ENCODE measurements at places on chromosomes 7 and 10.
A peak's percentile ranks its signal among the peaks of the same experiment; 100 is the strongest.

GRCh38 chr7:16189026-16189715 lies 232.2 kb downstream of the CRPPA start:
- no peak for DNase-seq

DNA sequence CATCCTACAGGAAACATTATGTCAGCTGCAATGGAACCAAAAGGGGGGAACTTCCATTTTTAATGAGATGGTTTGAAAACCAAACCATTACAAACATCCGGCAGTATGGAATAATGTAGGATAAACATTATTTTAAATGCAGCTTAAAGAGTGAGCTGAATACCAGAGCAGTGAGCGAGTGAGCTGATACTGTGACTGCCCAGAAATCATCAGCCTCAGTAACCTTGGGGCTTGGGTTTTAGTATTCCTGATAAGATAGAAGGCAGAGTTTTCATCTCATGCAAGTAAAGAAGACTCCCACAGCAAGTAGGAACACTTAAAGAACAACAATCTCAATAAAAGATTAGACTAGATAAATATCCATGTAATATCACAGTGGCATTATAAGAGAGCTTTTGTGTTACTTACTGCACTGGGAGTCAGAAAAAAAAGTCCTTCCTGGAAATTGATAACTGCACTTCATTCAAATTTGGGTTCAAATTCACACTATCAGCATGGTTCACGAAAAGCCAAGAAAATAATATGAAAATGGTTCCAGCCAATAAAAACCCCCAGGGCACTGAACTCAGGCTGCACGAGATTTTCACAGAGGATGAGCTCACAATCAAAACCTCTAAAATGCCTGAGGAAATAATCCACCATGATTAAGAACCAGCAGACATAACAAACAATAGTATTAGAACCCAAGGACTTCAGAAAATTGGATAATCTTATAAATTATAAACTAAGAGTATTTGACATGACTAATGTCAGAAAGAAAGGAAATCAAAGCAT lies 115.7 kb downstream of the MTPAP start:
- DNase-seq = no peak

DNA sequence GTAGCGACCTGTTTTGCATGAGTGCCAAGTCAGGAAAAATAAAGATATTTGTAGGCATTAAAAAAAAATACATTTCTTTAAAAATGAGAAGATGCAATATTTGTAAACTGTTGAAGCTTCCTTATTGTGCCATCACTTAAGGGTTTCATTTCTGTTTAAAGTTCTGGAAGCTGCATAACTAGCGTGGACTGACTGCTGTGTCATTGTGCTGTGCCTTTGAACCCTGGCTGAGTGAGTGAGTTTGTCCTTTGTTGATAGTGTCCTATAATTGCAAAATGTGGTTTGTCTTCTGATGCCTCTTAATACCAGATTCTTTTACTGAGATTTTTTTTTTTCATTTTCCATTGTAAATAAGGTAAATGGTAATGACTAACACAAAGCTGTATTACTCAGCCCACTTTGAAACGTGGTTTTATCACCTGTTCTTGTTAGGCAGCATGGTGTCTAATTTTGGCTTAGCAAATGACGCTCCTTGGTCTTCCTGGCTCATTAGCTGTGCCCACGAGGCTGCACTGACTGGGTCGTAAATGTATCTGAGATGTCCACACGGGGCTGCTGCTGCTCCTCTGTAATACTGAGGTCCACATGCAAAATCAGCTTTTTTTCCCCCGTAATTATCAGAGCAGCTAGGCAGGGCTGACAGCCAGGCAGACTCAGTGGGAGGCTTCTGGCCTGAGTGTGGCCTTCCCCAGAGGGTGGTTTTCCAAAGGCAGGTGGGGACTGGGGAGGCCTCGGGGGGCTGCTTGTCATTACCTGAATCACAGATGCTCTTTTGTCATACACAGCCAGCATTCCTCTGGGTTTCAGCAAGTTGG lies 14.8 kb downstream of the ZSCAN25 start:
- peak; percentile 56 for DNase-seq

- DNase-seq = no peak
These were observed 942.9 kb downstream of the NRG3 start for GRCh38 chr10:82817676-82818422.

- no peak for DNase-seq
These were observed 19.4 kb downstream of the MCM10 start for GRCh38 chr10:13180788-13181187.

DNA sequence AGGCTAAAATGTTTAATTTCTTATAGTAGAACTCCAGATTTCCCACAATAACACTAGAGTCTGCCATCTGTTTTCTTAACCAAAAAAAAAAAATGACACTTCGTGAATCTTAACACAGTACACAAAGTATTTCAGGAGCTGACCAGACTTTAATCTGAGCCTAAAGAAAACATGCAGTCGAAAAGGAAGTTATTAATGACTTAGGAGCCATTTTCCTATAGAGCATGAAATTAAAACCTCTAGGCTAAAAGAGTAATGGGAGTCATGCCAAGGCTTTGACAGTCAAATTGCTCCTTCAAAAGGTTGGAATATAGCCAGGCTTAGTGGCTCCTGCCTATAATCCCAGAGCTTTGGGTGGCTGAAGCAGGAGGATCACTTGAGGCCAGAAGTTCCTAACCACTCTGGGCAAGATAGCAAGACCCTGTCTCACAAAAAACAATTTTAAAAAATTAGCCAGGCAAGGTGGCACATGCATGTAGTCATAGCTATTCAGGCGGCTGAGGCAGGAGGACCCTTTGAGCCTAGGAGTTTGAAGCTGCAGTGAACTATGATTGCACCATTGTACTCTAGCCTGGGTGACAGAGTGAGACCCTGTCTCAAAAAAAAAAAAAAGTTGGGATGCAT lies 13.6 kb downstream of the MICU1 start:
- DNase-seq = no peak

DNA sequence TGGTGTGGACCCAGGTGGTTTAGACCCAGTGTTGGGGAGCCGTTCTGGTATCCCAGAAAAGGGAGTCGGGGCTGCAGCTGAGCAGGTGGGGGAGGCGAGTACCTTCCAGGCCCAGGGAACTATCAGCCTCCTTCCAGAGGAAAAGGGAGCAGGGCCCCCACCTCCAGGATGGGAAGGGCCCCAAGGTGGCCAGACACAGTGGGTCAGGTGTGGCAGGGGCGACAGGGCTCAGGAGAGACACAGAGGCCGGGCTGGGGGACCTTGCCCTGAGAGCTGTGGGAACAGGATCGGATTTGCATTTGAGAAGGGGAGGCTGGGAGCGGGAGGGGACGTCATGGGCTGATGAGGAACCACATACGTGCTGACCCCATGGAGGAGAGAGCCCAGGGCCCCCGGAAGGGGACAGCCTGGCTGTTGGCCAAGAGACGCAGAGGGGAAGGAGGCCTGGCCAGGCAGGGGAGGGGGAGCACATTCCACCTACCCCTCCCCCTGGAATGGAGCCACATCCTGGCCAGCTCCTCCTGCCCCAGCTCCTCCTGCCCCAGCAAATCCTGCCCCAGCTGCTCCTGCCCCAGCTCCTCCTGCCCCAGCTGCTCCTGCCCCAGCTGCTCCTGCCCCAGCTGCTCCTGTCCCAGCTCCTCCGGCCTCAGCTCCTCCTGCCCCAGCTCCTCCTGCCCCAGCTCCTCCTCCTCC lies 9.7 kb upstream of the TTYH3 start:
- DNase-seq = no peak

- DNase-seq = no peak
These were observed 22.9 kb upstream of the ANTXRL start for GRCh38 chr10:46263831-46264268.

DNA sequence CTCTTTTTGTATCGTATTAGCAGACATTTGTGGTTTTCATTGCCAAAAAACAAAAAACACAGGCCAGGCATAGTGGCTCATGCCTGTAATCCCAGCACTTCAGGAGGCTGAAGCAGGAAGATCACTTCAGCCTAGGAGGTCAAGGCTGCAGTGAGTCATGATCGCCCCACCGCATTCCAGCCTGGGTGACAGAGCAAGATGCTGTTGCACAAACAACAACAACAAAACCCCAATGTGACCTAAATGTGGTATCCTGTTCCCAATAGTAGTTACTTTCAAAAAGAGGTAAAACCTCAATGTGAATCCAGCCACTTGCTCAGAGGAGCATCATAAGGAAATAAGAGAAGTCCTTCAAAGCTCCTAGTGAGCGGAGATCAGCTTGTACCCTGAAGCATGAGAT lies 45.8 kb upstream of the SKAP2 start:
- no peak for DNase-seq

DNA sequence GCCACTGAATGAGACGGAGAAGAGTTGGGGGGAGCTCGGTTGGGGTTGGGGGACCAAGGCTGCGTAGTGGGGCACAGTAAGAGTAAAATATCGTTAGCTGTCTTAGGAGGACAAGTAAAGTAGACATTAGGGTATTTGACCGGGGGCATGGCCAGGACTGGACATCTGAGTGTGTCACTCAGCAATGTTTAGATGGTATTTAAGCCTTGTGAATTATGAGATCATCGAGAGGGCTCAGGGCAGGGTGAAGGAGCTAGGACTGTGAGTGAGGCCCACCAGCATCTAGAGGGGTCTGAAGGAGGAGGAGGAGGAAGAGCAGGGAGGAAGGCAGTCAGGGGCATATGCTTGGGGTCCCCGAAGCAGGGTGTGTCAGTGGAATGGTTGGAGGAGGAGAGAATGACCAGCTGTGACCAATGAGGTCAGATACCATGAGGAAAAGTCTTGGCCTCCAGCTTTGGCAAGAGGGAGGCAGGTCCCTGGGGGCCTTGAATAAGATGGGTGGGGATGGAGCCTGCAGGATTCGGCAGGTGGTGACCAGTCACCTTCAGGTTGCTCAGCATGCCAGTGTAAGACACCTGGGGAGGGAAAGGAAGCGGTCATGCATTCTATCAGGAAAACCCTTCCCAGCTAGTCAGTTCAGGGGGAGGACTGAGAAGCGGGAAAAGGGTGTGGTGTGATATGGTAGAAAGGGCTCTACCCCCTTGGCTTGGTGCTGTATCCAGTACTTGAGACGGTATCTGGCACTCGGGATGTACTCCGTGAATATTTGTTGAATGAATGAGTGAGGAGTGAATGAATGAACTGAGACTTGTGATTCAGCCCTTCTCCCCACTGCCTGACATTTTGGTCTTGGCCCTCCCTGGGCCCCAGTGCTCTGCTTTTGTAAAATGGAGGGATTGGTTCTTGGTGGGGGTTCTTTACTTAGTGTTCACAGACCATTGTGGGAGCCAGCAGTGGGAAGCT lies 34.8 kb upstream of the SH2D4B start:
- no peak for DNase-seq

Data from hematopoietic multipotent progenitor cell treated with erythropoietin and hydrocortisone succinate and interleukin-3 and kit ligand, for 6 days (in vitro differentiated cells).